ENCODE measurements at places on chromosomes 13 and 19.
A peak's percentile ranks its signal among the peaks of the same experiment; 100 is the strongest.

DNA sequence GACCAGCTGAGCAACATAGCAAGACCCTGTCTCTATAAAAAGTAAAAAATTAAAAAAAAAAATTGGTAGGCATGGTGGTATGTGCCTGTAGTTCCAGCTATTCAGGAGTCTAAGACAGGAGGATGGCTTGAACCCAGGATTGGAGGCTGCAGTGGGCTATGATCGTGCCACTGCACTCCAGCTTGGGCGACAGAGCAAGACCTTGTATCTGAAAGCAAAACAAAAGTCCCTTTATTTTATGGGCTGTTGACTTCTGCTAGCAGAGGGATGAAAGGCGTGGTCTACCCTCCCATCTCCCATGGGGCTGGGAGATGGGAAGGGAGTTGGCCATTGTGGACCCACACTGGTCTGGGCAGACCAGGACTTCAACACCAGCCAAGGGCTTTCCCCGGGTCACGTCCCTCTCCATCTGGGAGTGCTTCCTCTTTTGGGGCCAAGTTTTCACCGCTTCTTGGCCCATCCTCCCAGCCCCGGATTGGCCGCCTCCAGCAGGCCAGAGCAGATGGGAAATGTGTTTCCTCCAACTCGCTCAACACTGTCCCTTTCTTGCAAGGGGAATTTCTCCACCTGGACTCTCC, 2.2 kb upstream of the TNFSF9 start:
- peak; percentile 86 for DNase-seq

- no peak for DNase-seq
These were observed 98.7 kb downstream of the STARD13 start for GRCh38 chr13:33186861-33187291.

GRCh38 chr19:31392464-31392863, 43.2 kb upstream of the TSHZ3 start:
- no peak for DNase-seq

DNA sequence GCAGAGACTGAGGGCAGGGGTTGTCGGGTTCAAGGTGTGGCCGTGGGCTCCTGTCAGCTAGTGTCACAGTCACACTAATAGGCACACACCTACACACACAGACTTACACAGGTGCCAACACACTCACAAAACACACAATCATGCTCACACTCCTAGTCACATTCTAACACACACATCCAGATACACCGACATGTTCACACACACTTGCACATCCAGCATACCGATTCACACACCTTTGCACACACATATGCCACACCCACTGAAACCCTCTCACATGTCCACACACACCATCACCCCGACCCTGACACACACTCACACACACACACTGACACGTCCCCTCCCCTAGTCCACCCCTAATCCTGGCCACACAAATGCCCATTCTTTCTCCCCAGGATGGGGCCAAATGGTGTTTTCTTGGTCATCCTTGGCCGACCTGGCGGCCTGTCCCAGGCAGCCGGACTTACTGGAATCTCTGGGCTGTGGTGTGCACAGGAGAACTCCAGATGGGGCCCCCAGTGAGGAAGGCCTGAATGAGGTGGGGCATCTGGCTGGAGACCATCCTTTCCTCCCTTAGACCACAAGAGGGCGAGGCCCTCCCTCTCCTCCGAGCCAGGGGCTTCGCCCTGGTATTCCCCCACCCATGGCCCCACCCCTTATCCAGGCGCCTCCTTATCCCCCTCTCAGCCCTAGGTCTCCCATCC, 19.1 kb upstream of the PNMA8B start:
- no peak for DNase-seq

DNA sequence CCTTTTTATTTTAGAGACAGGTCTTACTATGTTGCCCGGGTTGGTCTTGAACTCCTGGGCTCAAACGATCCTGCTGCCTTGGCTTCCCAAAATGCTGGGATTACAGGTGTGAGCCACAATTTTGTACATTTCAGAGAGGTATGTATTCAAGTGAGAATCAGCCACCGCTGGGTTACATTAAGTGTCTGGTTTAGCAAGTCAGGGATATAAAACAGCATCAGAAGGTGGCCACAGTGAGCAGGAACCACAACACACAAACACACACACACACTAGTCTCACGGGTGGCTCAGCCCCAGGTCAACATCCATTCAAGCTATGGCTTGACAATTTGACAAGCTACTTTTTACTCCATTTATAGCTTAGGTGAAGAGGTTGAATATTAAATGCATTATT, 20.2 kb downstream of the KLK5 start:
- no peak for DNase-seq

- DNase-seq = peak; percentile 69
These were observed 229.2 kb downstream of the TUBA3C start for GRCh38 chr13:18952225-18953016.

- no peak for DNase-seq
These were observed 20.8 kb downstream of the ADGRL1 start for GRCh38 chr19:14185158-14185557.

GRCh38 chr19:14525729-14526128, 3.7 kb upstream of the TECR start:
- DNase-seq = no peak

DNA sequence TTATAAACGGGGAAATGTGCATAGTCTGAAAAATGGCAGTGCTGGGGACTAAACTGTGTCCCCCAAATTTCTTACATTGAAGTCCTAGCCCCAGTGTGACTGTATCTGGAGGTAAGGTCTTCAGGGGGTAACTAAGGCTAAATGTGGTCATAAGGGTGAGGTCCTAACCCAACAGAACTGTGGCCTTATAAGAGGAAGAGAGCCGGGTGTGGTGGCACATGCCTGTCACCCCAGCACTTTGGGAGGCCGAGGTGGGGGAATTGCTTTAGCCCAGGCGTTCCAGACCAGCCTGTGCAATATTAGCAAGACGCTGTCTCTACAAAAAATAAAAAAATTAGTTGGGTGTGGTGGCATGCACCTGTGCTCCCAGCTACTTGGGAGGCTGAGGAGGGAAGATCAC, 17.8 kb downstream of the PROZ start:
- DNase-seq = no peak

DNA sequence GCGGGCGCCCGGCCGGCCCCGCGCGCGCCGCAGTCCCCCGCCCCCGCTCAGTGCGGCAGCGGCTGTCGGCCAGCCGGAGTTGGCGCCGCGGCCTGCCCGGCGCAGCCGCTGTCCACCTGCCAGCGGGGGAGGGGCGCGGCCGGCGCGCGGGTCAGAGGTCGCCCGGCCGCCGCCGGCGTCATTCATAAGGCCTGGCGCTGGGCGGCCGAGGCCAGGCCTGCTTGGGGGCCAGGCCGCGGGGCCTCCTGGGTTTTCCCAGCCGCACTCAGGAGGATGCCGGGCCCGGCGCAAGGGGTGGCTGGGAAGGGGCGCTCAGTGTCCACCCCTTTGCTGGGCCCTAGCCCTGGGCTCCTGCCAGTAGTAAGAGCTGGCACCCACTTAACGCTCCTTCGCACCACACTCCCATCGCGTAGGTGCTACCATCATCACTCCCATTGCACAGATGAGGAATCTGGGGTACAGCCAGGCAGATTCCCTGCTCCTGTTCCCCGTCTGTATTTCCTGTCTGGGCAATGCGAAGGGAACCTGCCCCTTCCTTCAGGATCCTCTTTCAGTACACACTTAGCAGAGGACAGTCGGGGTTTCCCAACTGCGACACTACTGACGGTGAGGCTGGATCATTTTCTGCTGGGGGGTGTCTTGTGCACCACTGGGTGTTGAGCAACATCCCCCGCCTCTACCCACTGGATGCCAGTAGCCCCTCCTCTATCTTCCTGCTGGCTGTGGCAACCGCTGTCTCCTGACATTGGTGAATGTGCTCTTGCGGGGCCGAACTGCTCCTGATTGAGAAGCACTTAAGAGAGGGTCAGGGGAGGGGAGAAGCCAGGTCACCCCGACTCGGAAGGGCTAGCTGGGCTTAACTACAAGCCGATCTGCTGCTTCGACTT, 846 bp upstream of the PRKACA start:
- DNase-seq = peak; percentile 95

- DNase-seq = no peak
These were observed 334.0 kb downstream of the TBC1D4 start for GRCh38 chr13:75147946-75148345.

Measured in posterior vena cava (tissue), 2 donors.